Kidney glomerular epithelial cell (primary cell): ENCODE measurements at places on chromosomes 2 and 18.
A peak's percentile ranks its signal among the peaks of the same experiment; 100 is the strongest.

DNA sequence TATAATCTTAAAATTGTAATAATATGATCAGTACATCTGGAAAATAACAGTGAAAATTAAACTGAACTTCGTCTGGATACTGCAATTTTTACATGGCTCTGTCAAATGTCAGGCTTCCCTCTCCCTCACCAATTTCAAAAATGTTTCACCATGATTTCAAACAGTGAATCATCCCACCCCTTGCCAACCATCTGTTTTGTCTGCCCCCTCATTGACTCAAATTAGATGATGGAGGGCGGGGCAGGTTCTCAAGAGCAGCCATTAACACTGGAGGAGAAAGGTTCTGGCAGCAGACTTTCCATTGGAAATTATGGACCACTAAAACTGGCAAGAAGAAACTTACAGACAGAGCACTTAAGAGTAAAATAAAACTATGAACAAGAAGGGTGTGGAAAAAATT, 1195.7 kb upstream of the ZEB2 start:
- no peak for DNase-seq

DNA sequence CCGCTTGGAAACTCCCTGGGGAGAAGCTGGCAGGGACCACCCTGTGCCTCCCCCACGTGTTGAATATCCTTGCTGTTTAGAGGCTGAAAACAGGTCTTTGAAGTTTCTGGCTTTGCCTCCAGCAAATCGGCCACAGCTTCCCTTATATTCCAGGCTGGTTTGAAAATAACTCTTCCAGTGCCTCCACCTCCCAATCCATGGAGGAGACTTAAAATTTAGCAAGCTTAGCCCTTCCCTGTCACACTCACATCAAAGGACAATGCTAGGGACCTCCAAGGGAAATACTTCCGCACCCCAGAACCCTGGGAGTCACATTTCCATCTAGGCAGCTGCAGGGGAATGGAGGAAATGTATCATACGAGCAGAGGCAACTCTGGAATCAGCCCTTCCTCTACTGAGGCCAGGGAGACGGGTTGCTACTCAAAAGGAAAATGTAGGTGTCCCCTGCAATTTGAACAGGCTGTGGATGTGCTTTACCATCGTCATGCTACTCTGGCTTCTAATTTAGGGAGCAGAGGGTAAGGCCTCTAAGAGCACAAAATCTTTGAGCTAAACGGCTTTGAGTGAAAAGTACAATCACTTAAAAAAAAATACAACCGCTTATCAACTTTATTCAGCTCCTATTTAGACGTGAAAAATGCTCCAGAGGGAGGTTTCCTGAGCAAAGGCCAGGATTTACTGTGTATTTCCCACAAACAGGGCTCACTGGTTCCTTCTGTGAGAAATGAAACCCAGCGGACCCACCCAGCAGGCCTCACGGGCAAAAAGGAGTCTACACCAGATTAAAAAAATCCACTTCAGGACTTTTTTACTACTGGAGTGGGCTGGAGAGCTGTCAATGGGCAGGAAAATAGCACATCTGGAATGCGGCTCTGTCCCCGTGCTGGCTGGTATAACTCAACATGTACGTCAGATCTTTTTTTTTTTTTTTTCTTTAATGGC, 49.4 kb upstream of the PKDCC start:
- no peak for DNase-seq

DNA sequence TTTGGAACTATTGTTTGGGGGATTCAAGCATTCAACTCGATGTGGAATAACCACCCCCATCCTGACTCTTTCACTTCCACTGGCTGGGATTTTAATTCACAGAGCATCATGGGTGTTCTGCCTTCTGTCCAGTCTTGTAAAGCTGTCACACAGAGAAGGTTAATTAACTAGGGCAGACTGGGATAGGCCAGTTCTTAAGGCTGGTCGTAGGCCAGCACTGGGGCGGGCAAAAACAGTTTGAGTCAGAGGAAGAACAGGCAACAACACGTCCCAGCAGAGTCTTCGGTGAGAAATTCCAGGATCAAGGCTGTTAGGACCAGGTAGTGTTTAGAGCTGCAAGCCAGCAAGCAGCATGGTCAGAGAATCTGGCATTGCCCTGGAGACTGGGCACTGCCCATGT, 4.0 kb upstream of the RNF152 start:
- no peak for DNase-seq

DNA sequence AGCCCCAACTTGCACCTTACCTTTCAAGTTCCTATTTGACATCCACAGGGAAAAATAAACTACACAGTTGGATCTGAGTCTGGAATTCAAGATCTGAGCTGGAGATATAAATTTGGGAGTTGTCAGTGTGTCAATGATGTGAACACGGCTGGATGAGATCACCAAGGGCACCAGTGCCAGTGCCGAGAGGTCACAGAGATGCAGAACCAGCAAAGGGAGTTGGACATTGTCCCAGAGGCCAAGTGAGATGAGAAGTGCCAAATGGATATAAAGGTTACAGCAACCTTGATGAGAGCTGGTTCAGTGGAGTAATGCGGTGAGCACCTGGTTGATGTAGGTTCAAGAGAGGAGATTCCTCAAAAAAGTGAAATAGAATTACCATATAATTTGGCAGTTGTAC, 24.8 kb downstream of the LRRFIP1 start:
- DNase-seq: no peak

DNA sequence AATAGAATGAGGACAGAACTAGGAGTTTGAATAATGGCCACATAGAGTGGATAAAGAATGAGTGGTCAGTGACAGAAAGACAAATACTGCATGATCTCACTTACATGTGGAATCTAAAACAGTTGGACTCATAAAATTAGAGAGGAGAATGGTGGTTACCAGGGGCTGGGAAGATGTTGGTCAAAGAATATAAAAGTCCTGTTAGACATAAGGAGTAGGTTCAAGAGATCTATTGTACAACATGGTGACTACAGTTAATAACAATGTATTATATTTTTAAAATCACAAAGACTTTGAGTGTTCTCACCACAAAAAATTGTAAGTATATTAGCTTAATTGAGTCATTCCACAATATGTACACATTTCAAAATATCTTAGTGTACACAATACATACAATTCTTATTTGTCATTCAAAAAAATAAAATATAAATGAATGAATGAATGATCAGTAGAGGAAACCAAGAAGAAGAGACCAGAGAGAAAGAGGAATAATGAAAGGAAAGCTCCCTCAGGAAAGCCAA, 177.9 kb upstream of the VRK2 start:
- DNase-seq: no peak

DNA sequence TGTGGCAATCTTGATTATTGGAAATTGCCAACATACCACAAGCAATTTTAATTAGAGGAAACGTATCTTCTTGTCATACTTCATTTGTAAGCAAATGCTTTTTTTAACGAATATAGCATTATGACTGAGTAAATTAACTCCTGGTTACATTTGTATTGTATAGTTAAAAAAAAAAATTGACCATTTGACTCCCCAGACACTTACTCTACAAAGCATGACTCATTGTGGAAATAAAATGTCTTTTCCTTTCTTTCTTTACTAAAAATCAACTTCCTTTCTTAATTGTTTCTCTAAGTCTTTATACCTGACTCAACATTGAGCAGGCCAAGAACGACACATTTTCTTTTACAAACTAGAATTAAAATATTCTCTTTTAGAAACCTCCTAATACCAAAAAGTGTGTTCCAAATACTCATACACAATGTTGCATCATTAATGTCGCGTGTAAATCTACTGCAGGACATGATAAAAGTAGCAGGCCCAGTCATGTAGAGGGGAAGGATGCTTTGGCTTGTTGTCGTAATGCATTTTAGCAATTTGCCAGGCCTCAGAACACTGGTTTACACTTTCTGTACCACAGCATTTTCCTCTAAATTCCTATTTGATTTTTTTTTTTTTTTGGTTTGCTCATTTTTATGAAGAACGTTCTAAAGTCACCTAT, 349.6 kb upstream of the KCNH7 start:
- DNase-seq: no peak

- DNase-seq: no peak
These were observed 1237.6 kb upstream of the LRRTM1 start for GRCh38 chr2:81542119-81542518.

DNA sequence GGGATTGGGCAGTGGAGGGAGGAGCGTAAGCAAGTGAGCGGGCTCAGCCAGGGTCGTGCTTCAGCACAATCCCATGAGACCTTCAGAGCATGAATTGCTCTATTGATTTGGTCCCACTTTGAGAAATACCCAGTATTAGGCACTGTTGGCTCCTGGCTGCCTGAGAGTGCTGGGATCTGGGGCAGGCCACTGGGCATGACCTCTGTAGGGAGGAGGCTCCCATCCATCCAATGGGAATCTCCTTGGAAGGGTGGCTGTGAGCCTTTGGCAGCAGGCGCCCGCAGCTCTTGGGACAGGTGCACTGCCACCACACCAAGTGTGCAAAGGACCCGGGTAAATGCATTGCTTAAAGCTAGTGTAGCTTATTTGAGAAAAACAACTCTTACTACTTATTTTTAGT, 137.5 kb downstream of the LDLRAD4 start:
- no peak for DNase-seq

DNA sequence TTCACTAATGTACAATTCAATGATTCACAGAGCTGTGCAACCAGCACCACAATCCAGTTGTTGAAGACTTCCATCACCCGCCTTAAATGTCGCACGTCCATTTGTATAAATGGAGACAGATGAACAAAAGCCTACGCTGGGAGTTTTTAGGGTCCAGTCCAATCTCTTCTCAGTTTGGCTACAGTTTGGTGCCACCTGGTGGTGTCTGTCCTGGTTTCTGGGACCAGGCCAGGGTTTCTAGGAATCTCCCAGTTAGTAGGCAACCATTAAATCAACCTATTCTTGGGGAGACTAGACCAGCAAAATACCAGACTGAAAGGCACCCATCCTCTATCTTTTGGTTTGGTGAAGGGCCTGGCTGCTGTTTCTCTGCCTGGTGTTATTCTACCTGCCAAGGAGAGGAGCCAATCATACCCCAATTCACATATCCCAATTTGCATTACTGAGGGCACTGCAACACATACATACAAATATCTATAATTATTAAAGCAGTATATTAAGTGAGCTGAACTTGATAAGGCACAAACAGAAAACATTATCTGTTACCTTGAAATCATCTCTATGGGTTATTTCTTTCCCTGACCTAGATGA, 3.2 kb upstream of the DDX1 start:
- DNase-seq: peak; percentile 56

GRCh38 chr2:9375857-9376428, 47.4 kb downstream of the ITGB1BP1 start:
- DNase-seq: no peak

DNA sequence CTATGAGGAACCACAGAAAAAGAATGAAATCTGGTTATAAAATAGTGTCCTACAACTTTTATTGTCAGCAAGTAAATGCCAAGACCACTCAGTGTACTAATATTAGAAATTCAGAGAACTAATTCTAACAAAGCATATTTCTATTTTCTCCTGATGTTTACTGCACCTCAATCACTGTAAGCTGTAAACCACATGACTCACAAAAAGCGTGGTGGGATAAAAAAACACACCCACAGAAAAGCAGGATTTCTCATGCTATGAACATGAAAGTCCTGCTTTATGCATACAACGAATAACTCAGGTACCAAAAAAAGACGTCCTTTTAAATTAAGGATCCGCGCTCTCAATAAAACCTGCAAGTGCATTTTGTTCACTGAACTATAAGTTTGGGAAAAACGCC, 797 bp downstream of the TXNL4A start:
- DNase-seq: no peak

DNA sequence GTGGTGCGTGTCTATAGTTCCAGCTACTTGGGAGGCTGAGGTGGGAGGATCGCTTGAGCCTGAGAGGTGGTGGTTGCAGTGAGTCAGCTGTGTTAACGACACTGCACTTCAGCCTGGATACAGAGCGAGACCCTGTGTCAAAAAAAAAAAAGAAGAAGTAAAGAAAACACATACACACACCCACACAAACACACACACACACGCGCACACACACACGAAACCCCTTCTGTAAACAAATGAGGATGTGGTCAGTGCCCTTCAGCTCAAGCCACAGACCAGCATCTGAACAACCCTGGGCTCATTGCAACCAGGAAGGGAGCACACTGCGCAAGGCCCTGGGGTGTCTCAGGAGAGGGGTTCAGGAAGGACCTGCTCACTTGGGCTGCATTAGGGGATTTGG, 47.9 kb upstream of the KCNF1 start:
- no peak for DNase-seq

- DNase-seq: no peak
These were observed 48.4 kb downstream of the GTF3C3 start for GRCh38 chr2:196750977-196751631.

- no peak for DNase-seq
These were observed 111.1 kb upstream of the CAB39 start for GRCh38 chr2:230601510-230601909.

GRCh38 chr18:22399949-22400348, 17.8 kb downstream of the CTAGE1 start:
- DNase-seq: peak; percentile 17

DNA sequence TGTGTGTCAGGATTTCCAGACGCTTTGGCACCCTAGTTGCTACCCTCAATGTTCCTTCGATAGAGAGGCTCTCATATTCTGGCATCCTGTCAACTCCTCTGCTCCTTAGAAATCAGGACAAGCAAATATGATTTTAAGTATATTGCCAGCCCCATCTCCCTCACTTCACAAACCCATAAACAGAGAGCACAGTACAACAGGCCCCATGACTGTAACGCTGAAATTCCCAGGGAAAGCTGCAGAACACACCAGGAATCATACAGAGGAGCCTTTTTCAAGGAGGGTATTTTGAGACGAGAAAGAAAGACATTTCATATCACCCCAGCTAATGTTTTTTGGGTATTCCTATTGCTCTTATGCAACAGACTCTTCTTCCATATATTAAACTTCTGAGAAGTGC, 162.9 kb downstream of the NAPG start:
- no peak for DNase-seq

DNA sequence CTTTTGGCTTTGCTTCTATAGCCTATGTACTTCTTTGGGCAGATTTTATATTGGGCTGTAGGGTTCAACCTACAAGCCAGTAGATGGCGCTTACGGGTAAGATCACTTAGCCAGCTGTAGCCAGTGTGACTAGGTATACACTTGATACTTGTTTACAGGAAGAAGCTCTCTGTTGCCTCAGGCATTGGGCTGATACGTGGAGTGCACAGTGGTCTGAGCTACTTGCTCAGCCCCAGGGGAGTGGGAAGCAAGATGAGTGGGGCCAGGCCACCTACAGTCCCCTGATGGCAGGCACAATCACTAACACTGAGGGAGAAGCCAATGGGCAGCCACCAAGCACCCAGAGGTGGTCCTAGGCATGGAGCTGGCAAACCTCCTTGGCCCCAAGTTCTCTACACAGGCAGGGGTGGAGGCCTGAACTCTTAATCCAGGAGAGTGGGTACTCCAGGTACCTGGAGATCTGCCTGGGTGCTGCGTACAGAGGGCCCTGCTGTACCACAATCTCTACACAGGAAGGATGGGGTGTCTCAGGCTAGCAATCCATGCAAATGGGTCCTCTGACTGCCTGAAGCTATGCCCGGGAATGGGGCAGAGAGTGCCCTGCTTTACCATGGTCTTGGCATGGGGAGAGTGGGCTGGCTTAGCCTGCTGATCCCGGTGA, 122.2 kb downstream of the NCOA1 start:
- DNase-seq: no peak
